Purkinje cell (primary cell): ENCODE measurements at places on chromosomes 1 and 21. TPM values are rescaled to one million over a fixed set of nuclear protein-coding genes. Genes with fewer than 3 reads are reported as not detected.

Gene ADGRB2
- 0.15 and 6.8 TPM in 2 replicates for polyA plus RNA-seq

Gene PKLR
- polyA plus RNA-seq, result not detected in 2 replicates

Gene AMIGO1
- polyA plus RNA-seq, result 36.7 and 50.3 TPM in 2 replicates

Gene MIB2
- polyA plus RNA-seq, result 1.2 and 1.9 TPM in 2 replicates

Gene ZSWIM5
- 1.1 and 2.1 TPM in 2 replicates for polyA plus RNA-seq

Gene OR2L8
- not detected in 2 replicates for polyA plus RNA-seq

Gene C1orf74
- polyA plus RNA-seq, result 6.6 and 14.4 TPM in 2 replicates

Gene KLHL12
- polyA plus RNA-seq, result 55.7 and 60.5 TPM in 2 replicates

Gene ASPM
- 0.28 TPM in 1 of 2 replicates, not detected in the other for polyA plus RNA-seq

Gene GNG5
- polyA plus RNA-seq, result 43.3 and 44.1 TPM in 2 replicates

Gene CORT
- 2.8 TPM in 1 of 2 replicates, not detected in the other for polyA plus RNA-seq

Gene FLG2
- not detected in 2 replicates for polyA plus RNA-seq

Gene CXADR
- polyA plus RNA-seq, result 32.4 and 36.9 TPM in 2 replicates

Gene RNU5D-1
- polyA plus RNA-seq, result not detected in 2 replicates

Gene LAPTM5
- polyA plus RNA-seq, result 0.28 TPM in 1 of 2 replicates, not detected in the other

Gene SPATA45
- polyA plus RNA-seq, result 1.7 TPM in 1 of 2 replicates, not detected in the other

Gene SAMD13
- 0.84 and 1.0 TPM in 2 replicates for polyA plus RNA-seq

Gene FAM89A
- polyA plus RNA-seq, result 2.5 and 3.6 TPM in 2 replicates

Gene CNR2
- not detected in 2 replicates for polyA plus RNA-seq

Gene AGMAT
- polyA plus RNA-seq, result 0.97 TPM in 1 of 2 replicates, not detected in the other

Gene LCE1B
- not detected in 2 replicates for polyA plus RNA-seq

Gene GOLPH3L
- 14.7 and 18.5 TPM in 2 replicates for polyA plus RNA-seq

Gene TMPRSS2
- polyA plus RNA-seq, result not detected in 2 replicates

Gene TRIM17
- polyA plus RNA-seq, result 0.51 TPM in 1 of 2 replicates, not detected in the other

Gene TRIM67
- polyA plus RNA-seq, result 0.95 and 1.3 TPM in 2 replicates

Gene NHLH2
- 7.6 and 8.8 TPM in 2 replicates for polyA plus RNA-seq

Gene BSND
- polyA plus RNA-seq, result not detected in 2 replicates

Gene CSRP1
- polyA plus RNA-seq, result 29.5 and 45.0 TPM in 2 replicates

Gene RHBDL2
- 0.20 and 0.38 TPM in 2 replicates for polyA plus RNA-seq
